ENCODE measurements at places on chromosomes 16 and 17. TPM values are rescaled to one million over a fixed set of nuclear protein-coding genes. Genes with fewer than 3 reads are reported as not detected.

The MYL11 gene
- not detected for total RNA-seq

The SLFN14 gene
- total RNA-seq, result not detected

The SETD1A gene
- 6.6 TPM for total RNA-seq

The QPRT gene
- total RNA-seq, result 101 TPM

The WNT3 gene
- total RNA-seq, result 0.62 TPM

The KIF2B gene
- not detected for total RNA-seq

The OTOA gene
- under 0.01 TPM for total RNA-seq

The CHMP6 gene
- total RNA-seq, result 13.0 TPM

The FBXL16 gene
- total RNA-seq, result 0.37 TPM

The SCIMP gene
- not detected for total RNA-seq

The KCNH6 gene
- not detected for total RNA-seq

The ARL5C gene
- not detected for total RNA-seq

The MEFV gene
- total RNA-seq, result 0.12 TPM

The CYBC1 gene
- 63.5 TPM for total RNA-seq

The CTRL gene
- total RNA-seq, result 0.33 TPM

The C1QL1 gene
- 0.37 TPM for total RNA-seq

The NUDT7 gene
- 4.7 TPM for total RNA-seq

The MOSMO gene
- total RNA-seq, result 29.7 TPM

The MYH10 gene
- total RNA-seq, result 117 TPM

The PDIA2 gene
- 0.12 TPM for total RNA-seq

The HOXB4 gene
- total RNA-seq, result 1.00 TPM

The CCL8 gene
- not detected for total RNA-seq

Measured in uterine smooth muscle cell (primary cell).